ENCODE measurements at places on chromosomes 16 and 17. TPM values are rescaled to one million over a fixed set of nuclear protein-coding genes. Genes with fewer than 3 reads are reported as not detected.

DNA sequence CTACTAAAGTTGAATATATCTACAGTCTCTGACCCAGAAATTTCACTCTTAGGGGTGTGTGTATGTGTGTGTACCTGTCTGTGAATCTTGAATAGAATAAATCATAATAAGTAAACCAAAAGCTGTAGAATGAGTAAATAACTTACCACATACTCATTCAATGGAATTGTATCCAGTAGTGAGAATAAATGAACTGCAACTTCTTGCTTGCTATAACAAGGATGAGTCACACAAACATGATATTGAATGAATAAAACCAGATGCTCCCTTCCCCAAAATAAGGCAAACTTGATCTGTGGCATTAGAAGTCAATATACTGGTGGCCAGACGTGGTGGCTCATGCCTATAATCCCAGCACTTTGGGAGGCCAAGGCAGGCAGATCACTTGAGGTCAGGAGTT is 259.8 kb upstream of the MON1B start:
- no peak for DNase-seq

ITGA2B gene
- 1.0 TPM for total RNA-seq

BAIAP2 gene
- 53.9 TPM for total RNA-seq

SYCE1L gene
- total RNA-seq: 3.4 TPM

RNF112 gene
- 0.51 TPM for total RNA-seq

PLCG2 gene
- total RNA-seq: 23.2 TPM

GFER gene
- 13.4 TPM for total RNA-seq

CACNG1 gene
- total RNA-seq: not detected

All from dermis blood vessel endothelial cell (primary cell).